ENCODE measurements at places on chromosomes 2 and 18.

- no peak for DNase-seq
These were observed 382.6 kb upstream of the CDH2 start for GRCh38 chr18:28559511-28559910.

DNA sequence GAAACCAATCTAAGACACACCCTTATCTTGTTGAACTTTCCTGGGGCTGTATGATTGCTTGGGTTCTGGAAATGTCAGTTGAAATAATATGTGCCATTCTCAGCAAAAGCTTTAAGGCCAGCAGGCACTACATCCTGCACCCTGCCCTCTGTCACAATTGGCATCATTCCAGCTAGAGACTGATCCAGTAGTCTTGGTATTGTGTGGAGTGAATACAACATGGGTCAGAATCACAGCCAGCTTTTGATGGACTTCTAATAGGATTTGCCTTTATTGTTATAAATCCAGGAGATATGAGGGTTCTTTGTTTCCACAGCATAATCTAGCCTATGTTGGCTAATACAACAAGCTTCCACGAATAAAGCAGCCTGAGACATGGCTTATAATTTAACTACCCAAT lies 617.0 kb upstream of the CDH2 start:
- DNase-seq, result no peak

GRCh38 chr2:73998451-73998850 lies 13.7 kb downstream of the TET3 start:
- DNase-seq, result no peak

DNA sequence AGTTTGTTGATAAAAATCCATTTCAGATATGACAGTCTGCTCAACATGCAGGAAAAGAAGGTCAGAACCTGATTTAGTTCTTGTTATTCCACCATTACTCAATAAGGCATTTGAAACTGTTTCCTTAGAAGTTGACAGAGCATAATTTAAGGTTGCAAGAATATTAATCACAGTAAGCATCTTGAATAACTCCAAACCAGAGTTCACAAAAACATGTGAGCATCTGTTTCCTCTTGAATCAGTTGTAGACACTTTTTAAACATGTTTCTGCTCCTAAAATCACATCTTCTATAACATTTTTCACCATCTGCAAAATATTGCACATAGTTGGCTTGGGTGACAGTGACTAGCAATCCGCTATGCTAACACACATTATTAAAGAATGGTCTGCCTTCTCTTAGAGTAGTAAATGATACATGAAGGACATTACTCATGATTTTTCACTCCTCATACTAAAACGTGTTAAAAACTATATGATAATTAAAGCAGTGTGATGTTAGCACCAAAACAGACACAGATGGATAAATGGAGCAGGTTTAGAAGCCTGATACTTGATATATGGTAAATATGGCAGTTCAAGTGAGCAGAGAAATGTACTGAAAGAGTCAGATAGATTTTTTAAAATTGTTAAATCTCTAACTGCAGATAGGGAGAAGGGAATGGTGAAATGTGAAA lies 30.3 kb downstream of the AKAIN1 start:
- DNase-seq, result no peak

- peak; percentile 19 for DNase-seq
These were observed 80.5 kb upstream of the ITPRID2 start for GRCh38 chr2:181810823-181811695.
